Activated T-helper 2 cell treated with anti-CD3 and anti-CD28 coated beads, Interferon-gamma antibody, Interleukin-2, Interleukin-4, amounts not matched to agents 10 μg/mL and 5 μg/mL and 100 μg/mL, durations not matched to agents 14 hours and 24 hours and 36 hours (primary cell): ENCODE measurements at places on chromosomes 7 and 10.

GRCh38 chr7:135697276-135698049 is 30.5 kb downstream of the SLC13A4 start:
- DNase-seq: no peak

DNA sequence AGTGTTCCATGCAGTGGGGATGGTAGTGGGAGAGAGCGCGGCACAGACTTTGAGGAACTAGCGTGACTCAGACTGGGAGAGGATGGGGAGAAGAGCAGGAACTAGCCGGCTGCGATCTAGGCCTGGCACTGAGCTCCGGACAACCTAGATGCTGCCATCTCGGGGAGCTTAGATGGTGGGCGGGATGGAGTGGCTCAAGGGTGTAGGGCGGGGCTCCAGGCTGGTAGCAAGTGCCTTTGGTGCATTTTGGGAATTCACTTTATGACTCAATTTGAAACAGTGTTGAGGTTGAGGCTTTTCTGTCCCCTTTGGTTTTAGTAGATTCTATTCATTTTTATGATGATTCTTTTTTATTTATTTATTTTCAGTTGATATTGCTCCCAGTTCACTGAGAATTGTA is 185.3 kb upstream of the GPR26 start:
- no peak for DNase-seq

DNA sequence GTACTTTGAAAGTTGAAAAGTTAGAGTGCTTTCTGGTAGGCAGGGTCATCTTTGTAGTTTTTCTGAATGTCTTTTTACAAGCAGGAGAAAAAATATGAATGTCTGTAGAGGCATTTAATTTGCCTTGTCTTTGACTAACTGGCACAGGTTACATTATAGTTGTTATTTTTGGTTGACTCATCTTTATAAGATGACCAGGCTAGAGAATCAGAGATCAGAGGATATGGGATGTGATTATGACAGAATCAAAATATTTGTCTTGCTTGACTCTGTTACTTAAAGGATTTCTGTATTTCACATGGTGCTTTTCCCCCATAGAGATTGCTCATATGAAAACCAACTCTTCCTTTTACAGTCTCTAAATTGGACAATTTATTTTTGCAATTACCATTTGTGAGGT is 2.4 kb downstream of the ZMYND11 start:
- no peak for DNase-seq

GRCh38 chr7:95660023-95660434 is 63.7 kb upstream of the PDK4 start:
- no peak for DNase-seq

- DNase-seq: no peak
Observed at GRCh38 chr10:11894381-11895107, 71.4 kb downstream of the PROSER2 start.

GRCh38 chr10:93261961-93262610 is 188.4 kb downstream of the CYP26A1 start:
- DNase-seq: no peak

- DNase-seq: no peak
Observed at GRCh38 chr10:126108693-126109092, 212.3 kb downstream of the FANK1 start.

- no peak for DNase-seq
Observed at GRCh38 chr7:107594961-107595737, 15.1 kb downstream of the BCAP29 start.

DNA sequence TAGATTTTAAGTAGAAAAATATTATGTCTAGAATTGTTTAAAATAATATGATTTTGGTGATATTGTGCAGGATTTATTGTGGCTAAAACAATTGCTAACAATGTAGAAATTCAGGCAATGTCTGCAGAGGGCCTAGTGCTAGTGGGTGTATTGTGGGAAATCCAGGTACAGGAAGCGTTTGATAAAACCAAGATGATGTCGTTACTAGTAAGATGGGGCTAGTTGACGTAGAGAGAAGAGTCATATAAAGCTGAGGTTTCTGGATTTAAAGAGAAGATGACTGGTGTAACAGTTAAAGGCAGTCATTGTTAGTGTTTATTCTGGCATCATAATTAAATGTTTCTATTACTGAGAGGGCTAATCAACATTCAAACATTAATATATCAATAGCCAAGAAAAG is 43.5 kb downstream of the ADK start:
- no peak for DNase-seq

GRCh38 chr10:1776127-1776662 is 38.9 kb upstream of the ADARB2 start:
- no peak for DNase-seq

DNA sequence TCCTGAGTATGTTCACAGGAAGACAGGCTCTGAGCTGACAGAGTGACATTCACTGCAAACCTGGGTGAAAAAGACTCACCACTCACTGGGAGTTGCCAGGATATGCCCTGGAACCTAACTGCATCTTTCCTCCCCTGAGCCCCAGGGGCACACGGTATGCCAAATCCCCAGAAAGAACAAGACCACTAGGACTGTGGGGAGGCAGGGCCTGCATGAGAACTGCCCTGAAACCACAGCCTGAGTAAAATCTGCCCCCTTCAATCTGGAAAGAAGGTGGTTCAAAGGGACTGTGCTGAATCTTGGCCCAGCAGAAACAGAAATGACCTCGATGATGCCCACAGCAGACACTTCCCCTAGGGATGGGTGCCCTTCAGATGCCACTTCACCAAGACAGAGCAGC is 6.5 kb downstream of the FAM53B start:
- DNase-seq: no peak

GRCh38 chr10:20682782-20683181 is 214.3 kb downstream of the NEBL start:
- DNase-seq: no peak

GRCh38 chr7:152849128-152849527 is 89.6 kb downstream of the ACTR3B start:
- DNase-seq: no peak

GRCh38 chr7:18235819-18236218 is 208.2 kb upstream of the PRPS1L1 start:
- DNase-seq: no peak

DNA sequence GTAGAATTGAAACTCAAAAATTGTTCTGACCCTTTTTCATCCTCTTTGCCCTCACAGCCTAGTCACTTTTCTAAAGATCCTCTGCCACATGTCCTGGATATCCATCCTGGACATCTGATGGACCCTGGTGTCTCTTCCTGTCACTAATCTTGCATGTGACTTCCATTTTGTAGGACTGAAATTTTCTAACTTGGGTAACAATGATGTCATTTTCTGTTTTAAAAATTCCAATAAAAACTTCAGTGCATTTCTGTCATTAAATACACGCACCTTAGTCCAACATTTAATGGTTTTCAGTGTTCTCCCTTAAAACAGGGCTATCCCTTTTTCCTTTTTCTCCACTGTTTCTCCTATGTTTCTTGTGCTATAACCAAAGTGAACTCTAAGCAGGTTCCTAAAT is 684.9 kb upstream of the ANKRD30A start:
- no peak for DNase-seq

DNA sequence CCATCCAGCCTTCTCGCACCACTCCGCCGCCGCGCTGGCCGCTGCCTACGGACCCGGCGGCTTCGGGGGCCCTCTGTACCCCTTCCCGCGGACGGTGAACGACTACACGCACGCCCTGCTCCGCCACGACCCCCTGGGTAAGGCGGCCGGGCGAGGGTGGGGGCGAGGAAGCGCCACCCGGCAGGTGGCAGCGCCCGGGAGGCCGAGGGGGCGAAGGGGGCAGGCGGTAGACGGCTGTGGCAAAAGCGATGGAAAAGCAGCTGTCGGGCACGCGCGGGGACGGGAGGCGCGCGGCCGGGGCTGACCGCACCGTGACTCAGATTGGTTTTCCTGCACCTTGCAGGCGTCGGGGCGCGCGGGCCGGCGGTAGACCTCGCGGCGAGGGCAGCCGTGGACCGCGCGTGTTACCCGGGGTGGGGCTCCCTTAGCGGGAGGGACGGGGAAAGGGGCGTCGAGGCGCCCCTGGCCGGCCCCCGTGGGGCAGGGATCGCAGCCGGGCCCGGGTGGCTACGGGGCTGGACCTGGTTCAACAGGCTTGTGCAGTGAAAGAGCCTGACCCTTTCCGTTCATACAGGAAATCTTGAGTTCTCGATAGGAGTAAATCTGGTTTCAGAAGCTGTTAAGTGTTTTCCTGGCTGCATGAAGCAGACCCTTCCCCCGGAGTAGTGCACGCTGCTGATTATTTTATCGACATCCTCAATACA is 608 bp downstream of the HHEX start:
- DNase-seq: peak; percentile 60

DNA sequence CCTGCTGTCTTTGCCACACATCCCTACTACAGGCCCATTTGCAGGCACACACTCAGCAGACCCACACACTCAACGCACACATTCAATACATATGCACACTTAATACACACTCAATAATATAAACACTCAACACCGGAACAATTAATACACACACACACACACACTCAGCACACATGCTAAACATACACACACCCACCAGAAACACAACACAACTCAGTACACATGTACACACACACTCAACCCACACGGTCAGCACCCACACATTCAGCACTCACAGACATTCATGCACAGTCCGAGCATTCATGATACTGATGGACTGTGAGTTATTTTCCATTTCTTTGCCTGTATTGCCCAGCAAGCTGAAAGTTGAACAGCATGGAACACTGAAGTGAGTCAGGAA is 35.4 kb upstream of the SMNDC1 start:
- DNase-seq: no peak

- DNase-seq: no peak
Observed at GRCh38 chr7:55021053-55021452, 2.2 kb downstream of the EGFR start.

GRCh38 chr10:112721080-112721698 is 228.9 kb upstream of the TCF7L2 start:
- no peak for DNase-seq

DNA sequence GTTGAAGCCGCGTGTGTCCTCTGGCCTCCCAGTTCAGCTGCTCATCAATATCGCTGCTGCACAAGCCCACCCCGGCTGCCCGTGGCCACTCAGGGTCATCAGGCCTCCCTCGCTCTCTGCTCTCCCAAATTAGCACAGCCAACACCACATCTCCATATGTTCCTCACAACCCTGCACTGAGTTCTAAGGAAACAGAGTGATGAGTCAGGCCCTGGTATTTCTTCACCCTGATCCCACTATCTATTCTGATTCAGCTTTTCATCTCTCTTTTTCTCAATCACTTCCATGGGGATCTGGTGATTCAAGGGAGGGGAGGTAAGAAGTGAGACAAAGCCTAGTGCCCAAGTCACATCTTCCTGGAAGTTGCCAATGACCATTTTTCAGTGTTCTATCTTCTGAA is 23.8 kb downstream of the CYTH3 start:
- DNase-seq: no peak

- DNase-seq: no peak
Observed at GRCh38 chr10:63068246-63068645, 64.9 kb upstream of the NRBF2 start.

GRCh38 chr7:27842851-27843250 is 102.9 kb downstream of the TAX1BP1 start:
- DNase-seq: no peak
